ENCODE measurements at places on chromosomes 5 and 9.

DNA sequence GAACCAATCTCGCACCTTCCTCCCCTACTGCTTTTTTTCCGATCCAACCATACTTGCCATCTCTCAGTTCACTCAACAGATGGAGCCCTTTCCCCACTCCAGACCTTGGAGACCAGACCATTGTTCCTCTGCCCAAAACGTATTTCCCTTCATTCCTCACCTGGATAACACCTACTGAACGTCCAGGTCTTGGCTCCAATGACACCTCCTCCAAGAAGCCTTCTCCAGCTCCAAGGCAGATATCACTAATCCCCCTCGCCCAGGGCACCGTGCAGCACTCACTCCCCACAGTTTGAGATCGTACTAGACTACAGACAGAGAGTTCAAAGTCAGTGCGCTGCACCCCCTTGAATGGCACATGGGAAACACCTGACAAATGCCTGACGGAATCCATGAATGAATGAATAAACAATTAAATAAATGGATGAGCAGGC is 47.1 kb upstream of the AKNA start:
- peak; percentile 62 for DNase-seq

GRCh38 chr9:89848060-89849040 is 243.5 kb downstream of the GADD45G start:
- no peak for DNase-seq

DNA sequence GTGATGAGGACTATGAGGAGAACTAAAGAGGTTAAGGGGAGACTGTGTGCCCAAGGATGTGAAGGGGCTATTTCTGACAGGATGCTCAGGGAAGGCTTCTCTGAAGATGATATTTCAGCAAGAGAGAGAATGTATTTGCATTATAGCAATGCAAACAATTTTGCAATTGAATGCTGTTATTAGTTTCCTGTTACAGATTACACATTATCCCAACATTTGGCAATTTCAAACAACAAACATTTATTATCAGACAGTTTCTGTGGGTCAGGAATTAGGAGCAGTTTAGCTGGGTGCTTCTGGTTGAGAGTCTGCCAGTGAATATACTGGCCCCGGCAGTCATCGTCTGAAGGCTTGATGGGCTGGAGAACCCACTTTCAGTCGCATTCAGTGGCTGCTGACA is 228.0 kb downstream of the MARCHF11 start:
- DNase-seq, result no peak

GRCh38 chr9:91033797-91034196 is 232.2 kb downstream of the SYK start:
- peak; percentile 48 for DNase-seq

- DNase-seq, result no peak
Observed at GRCh38 chr9:98107926-98108325, 11.1 kb downstream of the TRIM14 start.

DNA sequence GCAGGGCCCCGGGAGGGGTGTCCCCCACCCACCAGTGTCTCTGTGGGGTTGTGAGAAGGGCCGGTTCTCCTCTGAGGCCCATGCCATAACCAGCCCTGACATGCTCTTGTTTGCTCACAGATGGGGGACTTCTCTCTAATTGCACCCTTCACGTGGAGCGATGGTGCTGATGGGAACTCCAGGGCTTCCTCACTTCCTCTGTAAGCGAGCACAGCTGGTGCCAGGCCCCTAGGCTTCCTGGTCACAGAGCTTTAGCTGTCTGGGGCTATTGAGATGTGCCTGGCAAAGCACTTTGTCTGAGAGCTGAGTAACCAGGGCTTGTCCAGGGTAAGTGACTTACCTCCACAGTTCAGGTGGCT is 36.4 kb downstream of the PHF2 start:
- no peak for DNase-seq

DNA sequence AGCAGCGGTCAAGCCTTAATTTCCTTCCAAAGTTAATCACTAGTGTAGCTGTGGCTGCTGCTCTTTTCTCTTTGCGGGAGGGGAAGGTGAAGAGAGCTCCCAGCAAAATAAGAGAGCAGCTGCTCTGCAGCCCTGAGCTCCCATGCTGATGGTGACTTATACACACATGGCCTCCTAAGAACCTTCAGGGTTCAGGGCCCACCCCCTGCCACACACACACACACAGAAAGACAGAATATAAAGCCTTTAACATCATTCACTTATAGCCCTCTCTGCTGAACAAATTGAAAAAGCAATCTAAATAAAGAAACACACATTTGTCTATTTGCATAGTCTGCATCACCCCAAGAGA is 43.6 kb downstream of the GAS1 start:
- no peak for DNase-seq

- DNase-seq, result peak; percentile 43
Observed at GRCh38 chr5:34656700-34657273, 659 bp downstream of the RAI14 start.

- DNase-seq, result no peak
Observed at GRCh38 chr9:38358390-38359296, 33.9 kb upstream of the ALDH1B1 start.

DNA sequence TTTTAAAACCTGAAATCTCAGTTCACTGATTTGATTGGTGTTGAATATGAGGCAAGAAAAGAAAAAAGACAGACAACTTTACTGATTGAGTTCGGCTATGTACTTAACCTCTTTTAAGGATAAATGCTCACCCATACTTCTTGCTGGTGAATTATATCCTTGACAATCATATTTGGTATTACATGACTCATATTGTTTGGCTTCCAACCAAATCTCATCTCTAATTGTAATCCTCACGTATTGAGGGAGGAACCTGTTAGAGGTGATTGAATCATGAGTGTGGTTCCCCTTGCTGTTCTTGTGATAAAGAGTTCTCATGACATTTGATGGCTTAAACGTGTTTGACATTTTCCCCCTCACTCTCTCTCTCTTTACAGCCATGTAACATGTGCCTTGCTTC is 255.6 kb upstream of the IZUMO3 start:
- no peak for DNase-seq

Measured in neural progenitor cell (in vitro differentiated cells).